Activated CD8-positive, alpha-beta memory T cell treated with anti-CD3 and anti-CD28 coated beads for 48 hours (primary cell): ENCODE measurements at places on chromosomes 5 and 9.

DNA sequence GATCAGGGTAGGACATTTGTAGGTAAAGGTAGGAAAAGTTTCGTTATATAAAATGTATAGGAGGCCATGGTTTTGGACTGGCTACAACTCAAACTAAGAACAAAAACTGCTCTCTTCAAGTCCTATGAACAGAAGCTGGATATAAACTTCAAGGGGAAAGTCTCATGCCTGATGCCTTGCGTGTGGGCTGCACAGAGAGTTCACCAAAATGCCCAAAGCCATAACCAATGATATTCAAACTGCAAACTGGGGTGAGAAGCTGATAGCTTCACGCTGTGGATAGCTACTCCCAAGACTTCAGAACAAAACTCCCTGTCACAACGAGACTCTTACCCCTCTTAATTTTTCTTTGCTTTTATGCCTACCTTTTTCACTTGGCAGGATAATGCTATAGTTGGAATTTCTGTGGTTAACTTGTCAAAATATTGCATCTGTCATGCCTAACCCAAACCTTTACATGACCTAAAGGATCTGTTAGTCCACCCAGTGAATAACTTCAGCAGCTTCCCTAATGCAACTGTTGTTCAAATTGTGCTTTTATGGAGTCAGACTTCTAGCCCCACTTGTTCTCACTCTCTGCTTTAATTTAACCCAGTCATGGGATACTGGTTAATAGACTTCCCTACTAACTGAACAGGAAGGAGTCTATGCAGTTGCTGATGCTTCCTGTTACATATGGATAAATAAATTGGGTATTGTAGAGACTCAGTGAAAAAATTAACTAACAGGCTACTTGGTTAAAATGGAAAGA, 71.9 kb downstream of the SFXN1 start:
- no peak for DNase-seq

DNA sequence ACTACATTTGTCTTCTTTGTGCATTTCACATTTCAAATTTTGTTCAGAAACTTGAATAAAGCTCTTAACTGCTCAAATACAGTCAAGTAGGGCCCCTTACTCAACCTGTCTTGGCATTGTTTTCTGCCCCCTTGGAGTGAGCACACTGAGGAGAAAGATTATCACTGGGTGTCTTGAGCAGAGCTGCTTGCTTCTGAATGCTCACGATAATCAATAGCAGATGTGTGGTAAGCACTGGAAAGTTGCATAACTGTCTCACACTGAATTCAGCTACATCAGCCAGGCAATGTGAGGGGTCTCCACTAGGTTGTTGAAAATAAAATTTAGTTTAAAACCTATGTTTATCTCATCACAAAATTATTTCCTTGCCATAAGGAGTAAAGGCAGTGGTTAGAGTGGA, 7.8 kb upstream of the TNFAIP8 start:
- DNase-seq: no peak

GRCh38 chr9:124140941-124141568, 116.7 kb upstream of the NEK6 start:
- no peak for DNase-seq

DNA sequence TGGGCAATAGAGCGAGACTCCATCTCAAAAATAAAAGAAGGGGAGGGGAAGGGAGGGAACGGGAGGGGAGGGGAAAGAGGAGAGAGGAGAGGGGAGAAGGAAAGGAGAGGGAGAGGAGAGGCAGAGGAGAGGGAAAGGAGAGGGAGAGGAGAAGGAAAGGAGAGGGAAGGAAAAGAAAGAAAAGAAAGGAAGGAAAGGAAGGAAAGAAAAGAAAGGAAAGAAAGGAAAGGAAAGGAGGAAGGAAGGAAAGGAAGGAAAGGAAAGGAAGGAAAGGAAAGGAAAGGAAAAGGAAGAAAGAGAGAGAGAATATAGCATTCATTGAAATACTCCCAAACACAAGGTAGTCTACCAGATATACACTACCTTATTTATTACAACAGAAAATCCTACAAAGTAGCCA, 44.8 kb downstream of the SUSD1 start:
- DNase-seq: no peak

GRCh38 chr5:169904059-169904458, 76.2 kb downstream of the INSYN2B start:
- no peak for DNase-seq

DNA sequence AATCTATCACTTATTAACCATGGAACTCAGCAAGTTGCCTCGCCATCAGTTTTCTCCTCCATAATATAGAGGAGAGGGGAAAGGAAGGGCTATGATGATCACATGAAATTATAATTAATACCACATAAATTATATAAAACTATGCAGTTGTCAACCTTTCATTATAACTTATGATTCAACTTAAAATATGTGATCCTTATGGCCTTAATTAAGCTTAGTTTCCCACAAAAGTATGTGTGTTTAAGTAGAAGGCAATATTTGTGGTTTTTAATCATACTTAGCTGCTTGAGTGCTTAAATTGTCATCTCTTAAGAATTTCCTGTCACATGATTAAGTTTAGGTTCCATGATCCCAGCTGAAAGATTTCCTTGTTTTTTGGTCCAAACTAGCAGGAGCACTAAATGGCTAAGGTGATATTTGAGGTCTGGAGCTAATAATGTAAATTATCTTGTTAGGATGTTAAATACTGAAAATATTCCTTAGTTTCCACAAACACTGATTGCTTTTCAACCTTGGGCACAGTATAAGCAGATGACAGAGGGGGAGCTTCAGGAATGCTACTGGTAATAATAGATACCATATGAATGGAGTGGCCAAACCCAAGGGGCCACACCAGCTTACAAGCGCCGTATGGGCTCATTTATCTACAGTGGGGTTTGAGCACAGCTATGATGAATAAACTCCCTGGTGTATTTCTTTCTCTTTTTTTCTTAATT, 26.4 kb upstream of the F2R start:
- no peak for DNase-seq
